T-cell (primary cell): ENCODE measurements at places on chromosomes 5 and 9.

DNA sequence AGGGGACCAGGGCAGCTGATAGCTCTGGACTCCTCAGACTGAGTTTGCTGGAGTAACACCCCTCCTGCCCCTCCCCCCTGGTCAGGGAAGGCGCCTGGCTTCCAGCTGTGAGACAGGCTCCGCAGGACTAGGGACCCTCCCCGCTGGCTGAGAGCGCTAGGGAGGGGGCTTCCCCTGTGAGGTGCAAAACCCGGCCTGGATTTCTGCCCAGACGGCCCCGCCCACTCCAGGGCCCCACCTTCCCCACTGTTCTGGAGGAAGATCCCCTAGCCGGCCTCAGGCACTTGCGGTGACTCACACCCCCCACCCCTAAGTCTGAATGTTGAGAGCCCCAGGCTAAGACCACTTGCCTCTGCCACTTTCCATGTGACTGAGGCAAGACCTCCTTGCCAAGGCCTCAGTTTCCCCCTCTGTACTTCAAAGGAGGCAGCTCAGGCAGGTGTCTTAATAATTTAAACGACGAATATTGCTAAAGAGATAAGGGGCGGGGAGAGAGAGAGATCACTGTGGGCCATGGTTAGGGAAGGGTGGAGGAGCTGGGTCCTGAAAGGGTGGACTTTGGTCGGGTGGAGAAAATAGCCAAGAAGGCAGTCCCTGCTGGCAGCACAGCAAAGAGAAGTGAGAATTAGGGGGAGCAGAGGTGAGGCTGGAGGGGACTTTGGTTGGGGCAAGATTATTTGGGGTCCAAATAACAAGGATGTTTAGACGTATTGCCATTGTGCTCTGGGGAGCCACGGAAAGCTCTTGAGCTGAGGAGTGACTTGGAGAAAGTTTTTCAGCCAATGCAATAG, 1.0 kb upstream of the DAB2IP start:
- no peaks in the 10 kb centered on the region for H3K36me3 ChIP-seq
- DNase-seq = no peak
- H3K27ac ChIP-seq = no peak overlapping the region
- peak overlapping the region; percentile 58 for H3K4me3 ChIP-seq
- no peaks in the 10 kb centered on the region for H3K4me1 ChIP-seq

DNA sequence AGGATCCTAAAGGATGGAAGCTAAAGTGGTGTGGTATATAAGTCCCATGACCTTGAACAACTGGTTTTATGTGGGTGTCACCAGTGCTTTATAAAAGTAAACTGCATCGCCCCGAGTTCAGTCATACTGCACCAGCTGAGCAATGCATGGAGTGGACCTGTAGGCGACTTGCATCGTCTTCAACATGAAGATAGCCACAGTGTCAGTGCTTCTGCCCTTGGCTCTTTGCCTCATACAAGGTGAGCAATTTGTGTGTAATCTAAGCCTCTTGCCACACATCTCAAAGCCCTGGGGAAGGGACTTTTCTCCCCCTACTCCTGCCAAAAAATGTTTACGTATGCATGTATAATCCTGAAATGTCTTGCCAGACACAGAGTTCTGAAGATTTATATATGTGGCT, at the start of gene SPINK5:
Gene SPINK5 (plus strand): TSS at position 120 of the 400 bp plus-strand sequence. CDS start 65 bp downstream, at position 185.
- no peaks in the 10 kb centered on the region for H3K4me1 ChIP-seq
- H3K4me3 ChIP-seq = no peak within 1 kb of the TSS
- DNase-seq = no peak
- no peaks in the 10 kb centered on the region for H3K36me3 ChIP-seq

GRCh38 chr9:112537561-112537960, 50.9 kb downstream of the KIAA1958 start:
- no peak overlapping the region for H3K4me3 ChIP-seq
- no peaks in the 10 kb centered on the region for H3K27me3 ChIP-seq
- no peak overlapping the region for H3K27ac ChIP-seq
- no peaks in the 10 kb centered on the region for H3K4me1 ChIP-seq
- DNase-seq = no peak

GRCh38 chr5:43771611-43772031, 168.6 kb downstream of the NNT start:
- H3K36me3 ChIP-seq = no peaks in the 10 kb centered on the region
- no peak for DNase-seq
- no peaks in the 10 kb centered on the region for H3K4me1 ChIP-seq

DNA sequence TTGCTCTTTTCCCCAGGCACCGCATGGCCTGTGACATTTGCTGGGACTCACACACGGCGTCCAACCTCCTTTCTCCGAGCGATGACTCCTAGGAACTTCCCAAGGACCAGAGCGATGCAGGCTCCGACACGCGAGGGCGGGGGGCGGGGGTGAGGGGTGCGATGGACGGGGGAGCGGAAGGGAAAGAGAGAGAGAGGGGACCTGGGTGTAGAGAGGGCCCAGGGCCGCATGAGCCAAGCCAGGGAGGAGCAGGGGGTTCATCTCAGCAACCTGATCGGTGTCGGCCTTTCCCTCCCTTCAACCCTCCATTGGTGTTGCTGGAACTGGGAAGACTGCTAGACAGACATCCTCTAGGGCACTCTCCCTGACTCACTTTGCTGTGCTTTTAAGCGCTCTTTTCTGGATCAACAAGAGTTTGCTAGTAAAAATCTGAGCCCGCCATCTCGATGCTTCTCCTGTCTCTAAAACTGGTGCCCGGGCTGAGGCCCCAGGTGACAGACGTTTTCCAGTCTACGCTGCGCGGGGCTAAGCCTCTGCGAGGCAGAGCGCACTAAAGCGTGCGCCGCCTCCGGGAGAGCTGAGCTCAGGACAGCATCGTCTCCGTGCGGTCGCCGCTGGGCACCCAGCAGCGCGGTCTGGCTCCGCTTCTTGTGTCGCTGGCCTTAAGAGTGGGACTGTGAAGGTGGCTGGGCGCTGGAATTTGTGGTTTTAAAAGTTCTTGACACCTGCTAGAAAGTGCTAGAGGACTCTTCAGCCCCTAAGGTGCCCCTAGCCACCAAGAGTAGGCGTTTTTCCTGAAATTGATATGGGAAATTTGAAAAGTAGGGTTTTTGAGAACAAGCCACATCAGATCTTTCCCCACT, 1.0 kb upstream of the TSLP start:
- H3K4me1 ChIP-seq = no peaks in the 10 kb centered on the region
- DNase-seq = no peak
- no peak overlapping the region for H3K4me3 ChIP-seq
- H3K27ac ChIP-seq = no peak overlapping the region
- no peaks in the 10 kb centered on the region for H3K36me3 ChIP-seq

DNA sequence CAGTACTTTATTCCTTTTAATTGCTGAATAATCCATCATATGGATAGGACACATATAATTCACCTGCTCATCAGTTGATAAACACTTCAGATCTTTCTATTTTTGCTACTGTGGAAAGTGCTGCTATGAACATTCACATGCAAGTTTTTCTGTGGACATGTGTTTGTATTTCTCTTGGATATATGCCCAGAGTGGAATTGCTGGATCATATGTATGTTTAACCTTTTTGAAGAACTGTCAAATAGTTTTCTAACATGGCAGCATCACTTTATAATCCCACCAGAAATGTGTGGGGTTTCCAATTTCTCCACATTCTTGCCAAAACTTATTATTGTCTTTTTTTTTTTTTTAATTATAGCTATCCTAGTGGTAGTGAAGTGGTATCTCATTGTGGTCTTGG, 15.1 kb downstream of the CARTPT start:
- no peak for DNase-seq
- H3K36me3 ChIP-seq = no peaks in the 10 kb centered on the region
- no peak overlapping the region for H3K27ac ChIP-seq
- no peaks in the 10 kb centered on the region for H3K4me1 ChIP-seq
- no peak overlapping the region for H3K4me3 ChIP-seq
- no peaks in the 10 kb centered on the region for H3K27me3 ChIP-seq

DNA sequence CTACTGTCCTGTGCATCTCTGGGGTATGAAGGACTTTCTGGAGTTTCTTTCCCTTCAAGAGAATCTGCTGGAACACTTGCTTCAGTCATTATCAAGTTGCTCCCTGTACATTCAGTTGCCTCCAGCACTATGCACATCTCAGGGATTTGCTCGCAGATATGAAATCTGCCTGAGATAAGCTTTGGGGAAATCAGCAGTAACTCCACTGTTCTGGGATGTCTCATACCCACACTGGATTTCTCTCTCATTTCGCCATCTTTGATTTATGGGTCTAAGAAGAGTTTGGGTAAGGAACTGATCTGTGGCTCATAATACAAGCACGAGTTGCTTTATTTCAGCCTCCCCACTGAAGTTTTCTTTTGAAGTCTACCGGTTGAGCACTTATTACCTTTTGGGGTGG, 585.6 kb downstream of the PSAT1 start:
- no peaks in the 10 kb centered on the region for H3K27me3 ChIP-seq
- DNase-seq = no peak
- H3K27ac ChIP-seq = no peak overlapping the region

GRCh38 chr5:56345352-56345751, 112.2 kb upstream of the ANKRD55 start:
- H3K27ac ChIP-seq = no peak overlapping the region
- H3K4me1 ChIP-seq = no peaks in the 10 kb centered on the region

DNA sequence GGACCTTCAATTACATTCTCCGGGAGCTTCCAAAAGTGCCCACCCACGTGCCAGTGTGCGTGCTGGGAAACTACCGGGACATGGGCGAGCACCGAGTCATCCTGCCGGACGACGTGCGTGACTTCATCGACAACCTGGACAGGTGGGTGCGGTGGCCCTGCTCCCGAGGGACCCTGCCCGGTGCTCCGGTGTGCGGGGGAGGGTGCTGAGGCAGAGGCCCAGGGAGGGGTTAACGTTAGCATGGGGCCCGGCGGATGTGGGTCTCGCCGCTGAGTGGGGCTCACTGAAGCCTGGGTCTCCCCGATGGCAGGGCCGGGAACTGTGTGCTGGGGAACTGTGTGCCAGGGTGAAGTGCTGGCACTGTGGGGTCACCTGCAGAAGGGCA, 10.6 kb upstream of the AJM1 start:
- no peaks in the 10 kb centered on the region for H3K4me1 ChIP-seq
- H3K27me3 ChIP-seq = no peaks in the 10 kb centered on the region
- H3K4me3 ChIP-seq = no peak overlapping the region

GRCh38 chr5:99460701-99461100, 531.9 kb upstream of the CHD1 start:
- H3K4me3 ChIP-seq = no peak overlapping the region
- no peaks in the 10 kb centered on the region for H3K27me3 ChIP-seq
- H3K27ac ChIP-seq = no peak overlapping the region
- H3K36me3 ChIP-seq = no peaks in the 10 kb centered on the region
- no peak for DNase-seq

DNA sequence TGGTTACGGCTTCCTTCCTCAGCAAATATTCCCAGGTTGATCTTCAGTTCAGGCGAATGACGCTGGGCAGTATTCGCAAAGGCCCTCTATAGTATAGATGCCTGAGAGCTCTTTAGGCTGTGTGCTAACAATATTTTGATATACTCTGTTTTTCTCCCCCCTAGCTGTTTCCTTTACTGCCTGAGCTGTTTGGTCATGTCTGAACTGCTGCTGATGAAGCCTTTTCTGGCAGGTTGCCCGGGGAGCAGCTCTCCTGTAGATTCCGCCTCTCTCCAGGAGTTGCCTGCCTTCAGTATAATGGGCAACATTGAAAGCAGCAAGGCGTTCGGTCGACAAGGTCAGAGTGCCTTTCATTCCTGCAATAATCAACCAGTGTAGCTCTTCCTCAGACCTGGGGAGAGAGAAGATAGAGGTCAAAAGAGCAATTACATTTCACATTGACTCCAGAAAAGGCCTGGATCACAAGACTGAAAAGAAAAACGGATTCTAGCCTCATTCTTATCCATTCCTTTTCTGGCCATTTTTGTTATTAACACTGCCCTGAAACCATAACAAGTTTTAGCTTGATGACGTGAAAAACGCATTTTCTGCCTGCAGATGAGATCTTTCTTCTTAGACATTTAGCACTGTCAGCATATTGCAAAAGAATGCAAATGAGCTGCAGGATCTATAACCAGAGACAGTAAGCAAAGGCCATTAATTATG, 60.1 kb upstream of the ZNF608 start:
- no peaks in the 10 kb centered on the region for H3K36me3 ChIP-seq
- DNase-seq = no peak
- H3K4me3 ChIP-seq = no peak overlapping the region
- no peaks in the 10 kb centered on the region for H3K27me3 ChIP-seq
- H3K4me1 ChIP-seq = no peaks in the 10 kb centered on the region
- no peak overlapping the region for H3K27ac ChIP-seq

DNA sequence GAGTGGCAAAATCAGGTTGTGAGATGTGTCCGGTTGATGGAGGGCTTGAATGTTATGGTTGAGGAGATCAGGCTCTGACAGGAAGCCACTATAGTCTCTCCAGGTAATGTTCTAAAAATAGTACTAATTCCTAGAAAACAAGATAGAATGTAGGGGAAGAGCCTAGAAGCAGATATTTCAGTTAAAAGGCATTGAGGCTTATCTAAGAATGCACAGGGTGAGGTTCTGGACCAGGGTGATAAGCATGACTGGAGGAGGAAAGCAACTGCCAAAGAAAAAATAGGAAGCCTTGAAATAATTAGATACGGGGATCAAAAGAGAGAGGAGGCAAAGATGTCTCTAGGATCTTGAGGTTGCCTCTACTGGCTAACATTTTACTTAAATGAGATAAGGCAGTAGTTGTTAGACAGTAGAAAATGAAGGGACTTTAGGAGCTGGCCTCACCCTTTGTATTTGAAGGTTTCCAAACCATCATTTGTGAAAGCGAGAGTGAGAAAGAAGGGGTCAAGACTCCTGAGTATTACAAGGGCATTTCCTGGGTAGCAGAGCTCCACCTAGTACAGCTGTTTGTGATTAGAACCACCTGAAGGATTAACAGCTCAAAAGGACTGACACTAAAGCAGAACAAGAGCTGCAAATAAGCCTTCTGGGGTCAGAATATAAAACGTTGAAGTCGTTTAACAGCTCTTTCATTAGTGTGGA, 15.4 kb upstream of the ARL15 start:
- H3K4me3 ChIP-seq = no peak overlapping the region
- peaks cover 3% of the 10 kb centered on the region for H3K27me3 ChIP-seq
- no peak overlapping the region for H3K27ac ChIP-seq
- H3K4me1 ChIP-seq = no peaks in the 10 kb centered on the region
- no peak for DNase-seq
- no peaks in the 10 kb centered on the region for H3K36me3 ChIP-seq

DNA sequence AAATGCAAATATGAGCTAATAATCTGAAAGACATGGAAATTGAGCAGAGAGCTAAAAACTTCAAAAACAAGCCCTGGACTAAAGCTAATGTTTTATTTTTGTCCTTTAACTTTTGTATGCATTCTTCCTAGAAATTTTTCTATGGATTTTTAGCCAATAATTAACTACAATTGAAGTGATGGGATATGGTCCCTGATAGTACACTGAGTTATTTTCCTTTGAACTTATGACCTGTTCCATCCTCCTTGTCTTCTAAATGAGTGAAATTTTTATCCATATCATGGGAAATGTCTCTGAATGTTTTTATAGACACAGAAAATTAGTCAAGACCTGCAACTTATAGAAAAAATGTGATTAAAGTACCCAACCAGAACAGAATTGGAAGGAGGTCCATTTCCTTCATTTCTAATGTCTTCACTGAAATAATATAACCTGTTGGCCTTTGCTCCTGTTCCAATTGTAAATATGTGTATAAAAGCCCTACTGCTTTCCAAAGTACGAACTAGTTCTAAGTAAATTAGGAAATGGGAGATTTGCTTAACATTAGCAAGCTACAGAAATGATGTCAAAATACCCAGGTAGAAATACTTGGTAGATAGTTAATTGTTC, 11.3 kb upstream of the ERAP2 start:
- H3K4me3 ChIP-seq = no peak overlapping the region
- H3K4me1 ChIP-seq = no peaks in the 10 kb centered on the region
- DNase-seq = no peak
- H3K27ac ChIP-seq = no peak overlapping the region

- H3K4me3 ChIP-seq = no peak overlapping the region
- no peaks in the 10 kb centered on the region for H3K27me3 ChIP-seq
- no peak for DNase-seq
- no peak overlapping the region for H3K27ac ChIP-seq
- H3K36me3 ChIP-seq = no peaks in the 10 kb centered on the region
These were observed 197.5 kb downstream of the CDK5RAP2 start for GRCh38 chr9:120382453-120382852.
